ENCODE measurements at places on chromosomes 2 and 18. TPM values are rescaled to one million over a fixed set of nuclear protein-coding genes. Genes with fewer than 3 reads are reported as not detected.

DNA sequence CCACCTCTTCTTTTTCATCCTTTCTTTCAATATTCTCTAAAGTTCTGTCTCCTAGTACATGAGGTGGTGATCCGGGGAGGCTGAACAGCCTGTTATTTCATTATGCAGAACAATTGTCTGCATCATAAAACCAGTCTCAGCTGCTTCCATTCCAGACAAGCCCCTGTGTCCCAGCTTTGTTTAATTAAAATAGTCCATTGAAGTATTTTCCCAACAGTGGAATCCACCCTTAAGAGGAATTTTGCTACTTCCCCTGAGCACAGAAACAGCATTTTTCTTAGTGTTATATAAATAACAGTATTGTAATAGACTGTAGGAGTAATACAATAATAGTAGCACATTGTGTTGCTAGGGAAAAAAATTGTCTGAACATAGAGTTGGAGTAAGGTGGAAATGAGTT is 395.4 kb upstream of the TCF4 start:
- DNase-seq: no peak

DNA sequence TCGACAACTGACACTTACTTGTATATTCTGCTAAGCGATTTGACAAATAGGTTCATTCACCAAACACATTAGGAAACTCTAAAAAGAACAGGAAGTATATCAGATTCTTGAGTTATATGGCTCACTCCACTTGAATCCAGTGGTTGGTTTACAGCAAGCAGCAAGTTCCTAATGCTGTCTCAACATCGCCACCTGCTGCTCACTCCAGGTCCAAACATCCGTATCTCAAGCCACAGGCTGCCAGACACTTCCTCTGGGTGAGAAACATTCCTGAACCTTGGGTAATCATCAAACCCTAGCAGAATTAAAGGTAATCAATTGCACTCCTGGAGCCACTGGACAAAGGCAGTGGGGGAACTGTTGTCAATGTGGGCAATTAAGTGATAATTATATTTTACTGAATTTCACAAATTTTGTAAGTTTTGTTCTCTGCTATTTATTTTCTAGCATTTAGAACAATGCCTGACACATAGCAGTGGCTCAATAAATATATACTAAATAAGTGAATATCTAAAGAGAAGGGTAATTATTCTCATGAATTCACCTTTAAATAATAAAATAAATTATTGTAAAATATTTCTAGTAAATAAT is 107.1 kb upstream of the TTN start:
- peak; percentile 61 for DNase-seq

DNA sequence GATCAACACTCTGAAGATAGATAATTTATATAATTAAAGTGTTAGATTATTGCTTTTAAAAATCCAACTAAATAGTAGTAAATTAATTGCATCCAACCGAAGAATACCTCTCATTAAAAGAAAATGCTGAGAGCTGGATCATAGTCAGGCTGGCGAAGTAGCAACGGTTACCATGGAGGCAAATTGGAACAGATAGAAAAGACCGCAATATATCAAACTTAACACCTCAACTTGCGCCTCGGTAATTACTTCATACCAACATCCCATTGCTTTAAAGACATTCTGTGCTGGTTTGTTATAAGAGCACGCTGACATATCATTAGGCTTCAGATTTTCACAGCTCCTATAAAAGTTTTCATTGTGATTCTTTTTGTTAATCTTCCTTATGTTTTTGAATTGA is 183.8 kb upstream of the ZC3H15 start:
- no peak for DNase-seq

GRCh38 chr2:219823574-219823973 is 196.1 kb downstream of the SLC4A3 start:
- no peak for DNase-seq

GRCh38 chr2:207619764-207620203 is 5.4 kb downstream of the METTL21A start:
- DNase-seq: no peak

GRCh38 chr2:108806371-108807113 is 20.0 kb downstream of the CCDC138 start:
- no peak for DNase-seq

GRCh38 chr2:128543646-128544045 is 225.0 kb upstream of the HS6ST1 start:
- DNase-seq: no peak

- DNase-seq: no peak
These were observed 43.0 kb upstream of the FAHD2A start for GRCh38 chr2:95359501-95359930.

DNA sequence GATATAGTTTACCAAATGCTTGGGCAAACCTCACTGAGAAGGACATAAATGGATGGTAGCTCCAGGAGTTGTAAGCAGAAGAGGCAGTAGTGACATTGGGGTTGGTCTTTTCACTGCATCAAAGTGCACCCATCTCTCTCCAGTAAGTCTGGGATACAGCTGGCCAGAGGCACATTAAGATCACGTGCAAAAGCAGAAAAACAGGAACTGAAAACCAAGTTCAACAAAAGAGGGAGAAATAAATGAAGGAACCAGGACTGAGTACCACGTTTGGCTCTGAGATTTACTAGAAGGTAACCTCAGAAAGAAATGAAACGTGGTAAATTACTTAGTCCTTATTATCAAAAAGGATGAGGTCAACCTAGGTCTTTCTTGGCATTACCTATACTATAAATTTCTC is 259.2 kb downstream of the OSR1 start:
- no peak for DNase-seq

GRCh38 chr2:231696004-231696367 is 12.3 kb upstream of the PTMA start:
- peak; percentile 79 for DNase-seq

- DNase-seq: no peak
These were observed 3.7 kb upstream of the ZEB2 start for GRCh38 chr2:144523596-144524117.

DNA sequence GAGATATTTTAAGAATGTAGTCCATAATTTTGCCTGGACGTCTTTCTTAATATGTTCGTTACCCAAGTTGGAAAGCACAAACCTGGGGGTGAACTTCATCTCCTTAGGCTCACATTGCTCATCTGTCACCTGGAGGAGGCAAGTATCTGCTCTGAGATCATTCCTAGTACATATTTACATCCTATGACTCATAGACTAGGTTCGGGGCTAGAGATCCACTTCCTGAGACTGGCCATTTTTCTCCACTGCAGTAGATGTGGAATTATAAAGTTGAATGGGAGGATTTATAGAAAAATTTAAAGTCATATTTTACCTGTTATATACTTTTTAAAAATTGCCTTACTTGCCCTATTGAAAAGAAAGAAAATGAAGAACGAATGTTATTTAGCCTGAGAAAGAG is 77.5 kb upstream of the PROKR1 start:
- no peak for DNase-seq

DNA sequence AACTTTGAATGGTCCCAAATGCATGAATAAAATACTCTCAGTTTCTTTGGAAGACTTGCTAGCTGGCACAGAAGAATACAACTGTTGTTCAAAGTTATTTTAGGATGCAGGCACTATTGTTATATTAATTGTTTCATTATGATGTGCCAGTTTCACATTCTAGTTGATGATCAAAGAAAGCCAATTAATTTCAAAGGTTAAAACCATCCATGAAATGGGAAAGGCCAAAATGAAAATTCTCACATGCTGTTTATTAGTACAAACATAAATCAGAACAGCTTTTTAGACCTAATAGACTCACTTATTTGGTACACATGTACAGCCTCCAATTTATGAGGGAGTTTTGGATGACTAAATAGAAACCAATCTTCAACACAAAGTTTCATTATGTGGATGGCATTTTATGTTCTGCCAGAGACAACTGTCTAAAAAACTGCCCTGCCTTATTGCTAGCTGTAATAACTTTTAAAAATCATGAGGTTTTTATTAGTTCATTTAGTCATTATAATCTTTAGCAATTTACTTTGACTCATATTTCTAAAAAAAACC is 42.2 kb downstream of the RFTN2 start:
- no peak for DNase-seq

DNA sequence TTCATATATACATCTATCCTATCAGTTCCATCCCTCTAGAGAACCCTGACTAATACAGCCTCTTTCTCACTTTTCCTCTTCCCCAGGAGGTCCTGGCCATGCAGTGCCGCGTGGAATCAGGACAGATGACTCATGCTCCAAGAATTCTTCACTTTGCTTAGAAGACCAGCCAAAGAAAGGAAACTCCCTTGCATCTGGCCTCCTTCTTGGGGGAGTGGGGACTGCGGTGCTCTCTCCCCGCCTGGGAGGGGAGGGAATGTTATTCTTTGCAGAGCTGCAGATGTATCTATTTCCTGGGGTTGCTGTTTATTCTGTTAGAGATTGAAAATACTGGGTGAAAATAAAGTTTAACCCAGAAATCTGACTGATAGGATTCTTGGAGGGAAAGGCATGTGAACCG is 111.5 kb upstream of the SH3BP4 start:
- no peak for DNase-seq

Gene GTF2A1L
- 6.7 TPM for total RNA-seq

Gene TNP1
- not detected for total RNA-seq

Gene GBX2
- not detected for total RNA-seq

Gene RTP5
- not detected for total RNA-seq

Gene PCARE
- total RNA-seq: 0.20 TPM

Gene SULT1C2
- 2.0 TPM for total RNA-seq

Data from tibial nerve (tissue), 4 donors.